ENCODE measurements at places on chromosomes 13 and 19. TPM values are rescaled to one million over a fixed set of nuclear protein-coding genes. Genes with fewer than 3 reads are reported as not detected.

DNA sequence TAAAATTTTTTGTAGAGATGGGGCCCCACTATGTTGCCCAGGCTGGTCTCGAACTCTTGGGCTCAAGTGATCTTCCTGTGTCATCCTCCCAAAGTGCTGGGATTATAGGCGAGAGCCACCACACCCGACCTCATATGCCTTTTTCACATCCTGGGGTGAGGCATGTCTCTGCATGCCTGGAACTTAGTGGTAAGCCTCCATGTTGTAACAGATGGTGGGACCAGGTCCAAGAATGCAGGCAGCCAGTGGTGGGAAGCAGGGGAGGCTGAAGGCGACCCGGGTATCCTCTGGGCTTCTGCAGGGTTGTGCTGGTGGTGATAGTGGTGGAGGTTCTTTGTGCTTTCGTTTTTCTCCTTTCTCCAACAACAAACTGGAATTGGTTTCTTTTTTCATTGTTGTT lies 30.1 kb upstream of the CCDC124 start:
- H3K4me1 ChIP-seq, result no peaks in the 10 kb centered on the region
- H3K27ac ChIP-seq, result no peak overlapping the region
- no peak for DNase-seq
- H3K4me3 ChIP-seq, result no peak overlapping the region
- H3K36me3 ChIP-seq, result no peaks in the 10 kb centered on the region

B3GLCT gene
- 2.1 TPM for total RNA-seq

GRCh38 chr13:66353664-66354063 lies 876.5 kb downstream of the PCDH9 start:
- no peaks in the 10 kb centered on the region for H3K27me3 ChIP-seq
- H3K27ac ChIP-seq, result no peak overlapping the region
- no peak overlapping the region for H3K4me3 ChIP-seq
- H3K36me3 ChIP-seq, result no peaks in the 10 kb centered on the region
- no peak for DNase-seq
- H3K4me1 ChIP-seq, result peaks cover 20% of the 10 kb centered on the region

C1QTNF9 gene
- total RNA-seq, result not detected

MED25 gene
- total RNA-seq, result 24.1 TPM

- no peak overlapping the region for H3K4me3 ChIP-seq
- no peak overlapping the region for H3K27ac ChIP-seq
- no peaks in the 10 kb centered on the region for H3K27me3 ChIP-seq
- H3K36me3 ChIP-seq, result no peaks in the 10 kb centered on the region
- no peaks in the 10 kb centered on the region for H3K4me1 ChIP-seq
Measured at GRCh38 chr19:17020823-17021222, 5.8 kb downstream of the CPAMD8 start.

- no peaks in the 10 kb centered on the region for H3K27me3 ChIP-seq
- H3K4me1 ChIP-seq, result peaks cover 16% of the 10 kb centered on the region
- no peak overlapping the region for H3K4me3 ChIP-seq
- no peak for DNase-seq
- no peak overlapping the region for H3K27ac ChIP-seq
Measured at GRCh38 chr13:43266936-43267615, 243.7 kb downstream of the DNAJC15 start.

GJA3 gene
- 0.15 TPM for total RNA-seq

GRCh38 chr13:76656500-76656899 lies 229.7 kb downstream of the KCTD12 start:
- H3K27me3 ChIP-seq, result no peaks in the 10 kb centered on the region
- H3K4me1 ChIP-seq, result no peaks in the 10 kb centered on the region
- H3K36me3 ChIP-seq, result no peaks in the 10 kb centered on the region
- no peak overlapping the region for H3K27ac ChIP-seq

DNA sequence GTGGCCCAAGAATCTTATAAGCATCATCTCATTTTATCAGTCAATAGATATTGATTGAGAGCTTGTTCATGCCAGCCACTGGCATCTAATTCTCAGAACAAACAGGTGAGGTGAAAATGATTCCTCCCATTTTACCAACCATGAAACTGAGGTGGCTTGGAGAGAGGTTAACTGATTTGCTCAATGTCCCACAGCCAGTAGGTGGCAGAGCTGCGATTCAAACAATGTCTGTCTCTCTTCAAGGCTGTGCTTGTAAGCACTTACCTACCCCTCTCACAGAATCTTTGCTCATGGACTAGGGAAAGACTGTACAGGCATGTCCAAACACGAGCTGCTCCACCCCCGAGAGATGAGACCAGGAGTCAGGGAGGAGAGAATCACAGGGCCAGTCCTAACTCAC lies 21.5 kb upstream of the GSX1 start:
- H3K27ac ChIP-seq, result no peak overlapping the region
- no peaks in the 10 kb centered on the region for H3K27me3 ChIP-seq
- no peak overlapping the region for H3K4me3 ChIP-seq
- H3K36me3 ChIP-seq, result no peaks in the 10 kb centered on the region
- no peaks in the 10 kb centered on the region for H3K4me1 ChIP-seq

- no peak for DNase-seq
- no peak overlapping the region for H3K27ac ChIP-seq
- no peaks in the 10 kb centered on the region for H3K4me1 ChIP-seq
- H3K36me3 ChIP-seq, result peaks cover 24% of the 10 kb centered on the region
- no peaks in the 10 kb centered on the region for H3K27me3 ChIP-seq
Measured at GRCh38 chr13:36959456-36960116, 39.5 kb upstream of the SMAD9 start.

DNA sequence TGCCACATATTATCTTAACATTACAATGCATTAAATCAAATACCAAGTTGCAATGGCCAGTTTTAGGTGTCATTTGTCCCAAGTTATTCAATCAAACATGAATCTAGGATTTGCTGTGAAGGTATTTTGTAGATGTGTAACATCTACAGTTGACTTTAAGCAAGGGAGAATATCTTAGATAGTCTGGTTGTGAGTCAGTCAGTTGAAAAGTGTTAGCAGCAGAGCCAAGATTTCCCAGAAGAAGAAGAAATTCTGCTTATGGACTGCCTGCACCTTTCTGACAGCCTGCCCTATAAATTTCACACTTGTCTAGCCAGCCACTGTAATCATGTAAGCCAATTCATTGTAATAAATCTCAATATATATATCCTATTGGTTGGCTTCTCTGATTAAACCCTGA lies 41.3 kb upstream of the INTS6 start:
- DNase-seq, result no peak
- H3K36me3 ChIP-seq, result no peaks in the 10 kb centered on the region
- no peaks in the 10 kb centered on the region for H3K4me1 ChIP-seq
- no peak overlapping the region for H3K4me3 ChIP-seq

CYP2A7 gene
- 0.25 TPM for total RNA-seq

KIR2DL1 gene
- total RNA-seq, result not detected

RAB3D gene
- 124 TPM for total RNA-seq

DNA sequence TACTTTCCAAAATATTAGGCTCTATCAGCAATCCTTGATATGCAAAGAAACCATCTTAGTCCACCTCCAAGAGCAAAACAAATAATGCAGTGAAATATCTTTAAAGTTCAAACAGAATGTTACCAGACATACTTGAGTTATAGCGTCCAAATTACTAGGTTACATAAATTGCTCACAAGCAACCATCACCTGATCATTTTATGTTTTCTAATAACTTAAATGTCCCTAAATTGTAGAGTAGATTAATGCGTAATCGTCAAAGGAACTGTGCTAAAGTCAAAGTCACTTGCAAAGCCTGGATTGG lies 350.6 kb upstream of the ARGLU1 start:
- no peaks in the 10 kb centered on the region for H3K36me3 ChIP-seq
- H3K4me3 ChIP-seq, result no peak overlapping the region
- H3K4me1 ChIP-seq, result no peaks in the 10 kb centered on the region

VSIG10L gene
- total RNA-seq, result 1.1 TPM

CYP2B6 gene
- not detected for total RNA-seq

GRCh38 chr13:39945226-39945625 lies 289.8 kb downstream of the COG6 start:
- DNase-seq, result no peak
- no peak overlapping the region for H3K27ac ChIP-seq
- H3K4me3 ChIP-seq, result no peak overlapping the region
- no peaks in the 10 kb centered on the region for H3K4me1 ChIP-seq

GRCh38 chr13:46369506-46370277 lies 17.4 kb downstream of the RUBCNL start:
- no peaks in the 10 kb centered on the region for H3K4me1 ChIP-seq
- no peak for DNase-seq
- no peaks in the 10 kb centered on the region for H3K36me3 ChIP-seq
- H3K4me3 ChIP-seq, result no peak overlapping the region
- H3K27ac ChIP-seq, result no peak overlapping the region
- no peaks in the 10 kb centered on the region for H3K27me3 ChIP-seq

FOXO1 gene
- total RNA-seq, result 17.8 TPM

DNA sequence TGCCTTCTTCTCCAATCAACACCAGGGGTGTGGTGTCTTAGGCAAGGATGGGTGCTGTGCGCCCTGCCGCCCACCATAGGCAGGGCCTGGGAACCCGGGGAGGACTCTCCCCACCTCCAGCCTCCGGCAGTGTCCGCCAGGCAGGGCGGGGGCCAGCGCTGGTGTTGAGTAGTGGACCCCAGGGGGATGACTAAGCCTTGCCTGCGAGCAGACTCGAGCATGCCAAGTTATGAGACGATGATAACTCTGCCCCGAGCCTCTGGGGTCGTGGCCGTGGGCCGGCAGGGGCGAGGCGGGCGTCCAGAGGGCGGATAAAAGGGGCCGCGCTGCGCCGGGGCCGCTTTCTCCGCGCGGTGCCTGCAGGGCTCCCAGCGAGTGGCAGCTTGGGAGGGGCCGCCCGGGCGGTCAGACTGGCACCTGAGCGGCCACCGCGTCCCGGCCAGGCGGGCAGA lies at the start of gene MEDAG:
Gene MEDAG, plus strand, starts transcription at position 340 of the 452 bp plus-strand sequence. CDS start 245 bp downstream, outside the sequence.
- H3K27ac ChIP-seq, result no peak within 1 kb of the TSS
- peak; percentile 76 for DNase-seq
- H3K36me3 ChIP-seq, result no peaks in the 10 kb centered on the region

DNA sequence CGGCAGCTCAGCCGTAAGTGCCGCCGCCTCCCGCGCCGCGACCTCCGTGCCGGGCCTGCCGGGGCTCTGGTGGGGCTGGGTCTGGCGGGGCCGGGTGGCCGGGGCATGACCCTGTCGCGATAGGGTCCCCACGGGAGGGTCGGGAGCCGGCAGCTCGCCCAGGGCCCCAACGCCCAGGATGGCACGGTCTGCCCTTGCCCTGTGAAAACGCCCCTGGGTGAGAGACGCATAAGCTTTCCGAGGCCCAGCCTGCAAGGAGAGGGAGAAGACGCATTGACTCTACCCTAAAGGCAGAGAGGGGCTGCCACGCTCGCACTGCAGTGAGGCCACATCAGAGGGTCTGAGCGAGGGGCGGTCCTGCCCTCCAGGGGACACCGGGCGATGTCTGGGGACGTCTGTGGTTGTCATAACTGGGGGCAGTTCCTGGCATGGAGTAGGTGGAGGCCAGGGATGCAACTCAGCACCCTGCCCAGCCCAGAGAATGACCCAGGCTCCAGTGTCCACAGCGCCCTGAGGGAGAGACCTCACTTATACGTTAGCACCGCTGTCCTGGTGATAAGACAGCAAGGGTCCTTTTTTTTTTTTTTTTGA lies 539 bp downstream of the ZNF554 start:
- DNase-seq, result peak; percentile 64
- no peaks in the 10 kb centered on the region for H3K27me3 ChIP-seq
- H3K27ac ChIP-seq, result no peak overlapping the region
- no peaks in the 10 kb centered on the region for H3K4me1 ChIP-seq

- no peaks in the 10 kb centered on the region for H3K27me3 ChIP-seq
- DNase-seq, result no peak
Measured at GRCh38 chr13:50196118-50196517, 180.9 kb downstream of the KCNRG start.

- no peak for DNase-seq
- no peak overlapping the region for H3K4me3 ChIP-seq
- no peaks in the 10 kb centered on the region for H3K36me3 ChIP-seq
- H3K27me3 ChIP-seq, result no peaks in the 10 kb centered on the region
- no peak overlapping the region for H3K27ac ChIP-seq
Measured at GRCh38 chr19:55626350-55626749, 2.0 kb upstream of the ZNF784 start.

DNA sequence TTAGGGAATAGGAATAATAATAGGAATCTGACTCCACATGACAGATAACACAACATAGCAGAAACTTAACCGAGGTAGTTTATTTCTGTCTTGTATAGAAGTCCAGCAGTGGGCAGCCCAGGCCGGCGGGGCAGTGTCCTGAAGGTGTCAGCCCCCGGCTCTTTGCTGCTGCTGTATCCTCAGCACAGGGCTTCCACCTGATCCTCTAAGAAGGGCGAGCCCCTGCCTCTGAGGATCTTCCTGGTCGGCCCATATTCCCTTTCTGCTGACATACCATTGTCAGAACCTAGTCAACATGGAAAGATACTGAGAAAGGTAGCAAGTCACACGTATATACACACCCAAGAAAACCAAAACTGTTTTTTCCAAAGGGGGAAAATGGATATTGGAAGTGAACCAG lies 56.2 kb upstream of the GPR183 start:
- no peaks in the 10 kb centered on the region for H3K4me1 ChIP-seq
- no peak overlapping the region for H3K27ac ChIP-seq
- no peak overlapping the region for H3K4me3 ChIP-seq
- no peak for DNase-seq
- no peaks in the 10 kb centered on the region for H3K36me3 ChIP-seq

HIPK4 gene
- total RNA-seq, result not detected

TICAM1 gene
- total RNA-seq, result 5.8 TPM

GRCh38 chr13:42751693-42752092 lies 29.7 kb upstream of the FAM216B start:
- H3K4me1 ChIP-seq, result no peaks in the 10 kb centered on the region
- H3K27me3 ChIP-seq, result no peaks in the 10 kb centered on the region
- no peak overlapping the region for H3K4me3 ChIP-seq
- H3K36me3 ChIP-seq, result no peaks in the 10 kb centered on the region
- no peak for DNase-seq
- H3K27ac ChIP-seq, result no peak overlapping the region

DNA sequence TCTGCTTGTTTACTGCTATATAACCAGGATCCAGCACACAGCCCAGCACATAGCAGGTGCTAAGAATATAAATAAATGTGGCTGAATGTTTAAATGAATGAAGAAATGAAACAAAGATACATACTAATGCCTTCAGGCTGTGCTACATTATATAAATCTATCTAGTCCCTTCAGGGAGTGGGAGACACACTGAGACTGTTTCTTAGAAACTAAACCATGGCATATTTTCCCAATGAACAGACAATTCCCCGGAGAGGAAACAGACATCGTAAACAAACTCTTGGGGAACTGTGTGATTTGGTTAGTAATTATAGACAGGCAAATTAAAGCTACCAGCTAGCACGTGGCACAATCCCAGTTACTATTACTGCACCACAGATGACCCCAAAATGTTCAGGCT lies 9.7 kb upstream of the FEM1A start:
- H3K27ac ChIP-seq, result no peak overlapping the region
- H3K4me1 ChIP-seq, result no peaks in the 10 kb centered on the region
- no peaks in the 10 kb centered on the region for H3K36me3 ChIP-seq
- no peaks in the 10 kb centered on the region for H3K27me3 ChIP-seq

ETV2 gene
- 0.83 TPM for total RNA-seq

DNA sequence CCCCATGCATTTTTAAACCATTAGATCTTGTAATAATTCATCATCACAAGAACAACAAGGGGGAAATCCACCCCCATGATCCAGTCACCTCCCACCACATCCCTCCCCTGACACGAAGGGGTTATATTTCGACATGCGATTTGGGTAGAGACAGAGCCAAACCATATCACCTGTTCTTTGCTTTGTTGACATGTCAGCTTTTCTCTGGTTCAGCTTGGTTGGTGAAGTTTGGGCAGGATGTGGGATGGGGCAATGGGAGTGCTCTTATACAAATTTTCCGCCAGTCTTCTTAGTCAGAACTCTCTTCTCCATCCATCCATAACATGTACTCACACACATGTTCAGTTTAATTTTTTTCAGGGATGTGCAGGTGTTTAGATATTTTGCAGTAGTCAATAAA lies 12.9 kb downstream of the TPP2 start:
- no peaks in the 10 kb centered on the region for H3K4me1 ChIP-seq
- H3K4me3 ChIP-seq, result no peak overlapping the region
- no peak overlapping the region for H3K27ac ChIP-seq
- no peak for DNase-seq
- no peaks in the 10 kb centered on the region for H3K27me3 ChIP-seq

Measured in pancreas (tissue), 10 donors.